ENCODE measurements at places on chromosomes 5 and 9. TPM values are rescaled to one million over a fixed set of nuclear protein-coding genes. Genes with fewer than 3 reads are reported as not detected.

The FOXD4L4 gene
- 0.15 TPM for total RNA-seq

The PCDHA5 gene
- 2.4 TPM for total RNA-seq

The LCN15 gene
- total RNA-seq: not detected

The PLAC8L1 gene
- not detected for total RNA-seq

The EPB41L4B gene
- 6.2 TPM for total RNA-seq

The MEIKIN gene
- total RNA-seq: not detected

The GPR150 gene
- total RNA-seq: 0.12 TPM

The TEX48 gene
- total RNA-seq: not detected

The SNCAIP gene
- 5.4 TPM for total RNA-seq

The IL3 gene
- total RNA-seq: not detected

The FOXD4L6 gene
- not detected for total RNA-seq

The ALDH1B1 gene
- 44.0 TPM for total RNA-seq

Measured in neural progenitor cell (in vitro differentiated cells).